ENCODE measurements at places on chromosomes 2 and 18. TPM values are rescaled to one million over a fixed set of nuclear protein-coding genes. Genes with fewer than 3 reads are reported as not detected.

The ACMSD gene
- 40.8 TPM for polyA plus RNA-seq

The KHK gene
- polyA plus RNA-seq, result 62.8 TPM

The CACNB4 gene
- 13.3 TPM for polyA plus RNA-seq

The TBR1 gene
- 0.01 TPM for polyA plus RNA-seq

GRCh38 chr2:17877811-17878280 lies 621 bp upstream of the KCNS3 start:
- no peak for DNase-seq
